ENCODE measurements at places on chromosomes 2 and 18. TPM values are rescaled to one million over a fixed set of nuclear protein-coding genes. Genes with fewer than 3 reads are reported as not detected.

Gene RBKS
- 1.3 TPM for total RNA-seq

DNA sequence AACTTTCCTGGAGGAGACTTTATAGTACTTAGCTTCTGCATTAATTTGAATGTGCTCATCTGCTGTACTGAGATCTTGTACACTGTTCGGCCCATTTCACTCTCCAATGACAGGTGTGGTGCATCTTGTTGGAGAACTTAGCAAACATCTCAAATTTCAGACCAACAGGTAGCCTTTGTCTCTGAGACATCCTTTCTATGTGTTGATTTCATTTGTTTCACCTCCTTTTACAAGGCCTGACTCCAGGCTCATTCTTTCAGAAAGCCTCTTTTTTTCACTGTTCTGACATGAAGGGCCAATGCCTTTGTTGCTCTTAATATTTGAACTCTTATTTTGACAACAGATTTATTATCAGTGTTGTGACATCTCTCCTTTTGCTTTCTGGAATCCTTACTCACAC, 271.8 kb upstream of the FANCL start:
- no peak for DNase-seq

DNA sequence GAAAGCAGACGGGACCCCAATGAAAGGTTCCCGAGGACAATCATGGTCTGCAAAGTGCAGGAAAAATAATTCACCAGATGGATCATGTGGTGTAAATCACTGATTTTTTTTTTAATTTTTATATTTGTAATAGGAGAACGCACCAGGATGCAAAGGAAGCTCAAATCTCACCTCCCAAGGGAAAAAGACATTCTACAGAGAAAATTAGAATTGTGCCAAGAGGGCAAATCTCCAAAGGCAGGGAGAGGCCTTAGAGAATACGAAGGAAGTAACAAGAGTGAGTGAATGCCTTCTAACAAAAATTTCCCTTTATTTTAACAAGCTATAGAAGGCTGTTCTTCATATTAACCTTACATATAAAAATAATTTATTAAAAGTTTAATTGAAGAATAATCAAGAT, 90.9 kb downstream of the ANKRD44 start:
- DNase-seq = no peak

- DNase-seq = no peak
These were observed 26.4 kb downstream of the CAPN13 start for GRCh38 chr2:30780776-30781330.

- DNase-seq = peak; percentile 14
These were observed 25.3 kb upstream of the BZW1 start for GRCh38 chr2:200786423-200786822.

DNA sequence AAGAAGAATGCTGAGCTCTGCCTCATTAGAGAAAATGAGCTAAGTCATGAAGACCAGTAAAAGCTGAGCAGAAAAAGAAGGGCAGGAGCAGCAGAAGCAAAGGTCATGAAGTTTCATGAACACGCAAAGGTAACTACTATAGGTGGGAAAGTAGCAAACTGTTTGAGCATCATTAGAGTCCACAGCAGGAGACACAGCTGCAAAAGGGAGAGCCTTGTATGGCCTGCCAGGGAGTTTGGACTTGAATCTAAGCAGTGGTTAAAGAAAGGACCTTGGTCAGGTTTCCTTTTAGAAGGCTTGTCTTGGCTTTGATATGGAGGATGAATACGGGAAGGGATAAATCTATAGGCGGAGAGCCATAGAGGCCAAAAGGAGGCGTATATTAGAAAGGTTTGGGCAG, 34.0 kb downstream of the DAPL1 start:
- no peak for DNase-seq

DNA sequence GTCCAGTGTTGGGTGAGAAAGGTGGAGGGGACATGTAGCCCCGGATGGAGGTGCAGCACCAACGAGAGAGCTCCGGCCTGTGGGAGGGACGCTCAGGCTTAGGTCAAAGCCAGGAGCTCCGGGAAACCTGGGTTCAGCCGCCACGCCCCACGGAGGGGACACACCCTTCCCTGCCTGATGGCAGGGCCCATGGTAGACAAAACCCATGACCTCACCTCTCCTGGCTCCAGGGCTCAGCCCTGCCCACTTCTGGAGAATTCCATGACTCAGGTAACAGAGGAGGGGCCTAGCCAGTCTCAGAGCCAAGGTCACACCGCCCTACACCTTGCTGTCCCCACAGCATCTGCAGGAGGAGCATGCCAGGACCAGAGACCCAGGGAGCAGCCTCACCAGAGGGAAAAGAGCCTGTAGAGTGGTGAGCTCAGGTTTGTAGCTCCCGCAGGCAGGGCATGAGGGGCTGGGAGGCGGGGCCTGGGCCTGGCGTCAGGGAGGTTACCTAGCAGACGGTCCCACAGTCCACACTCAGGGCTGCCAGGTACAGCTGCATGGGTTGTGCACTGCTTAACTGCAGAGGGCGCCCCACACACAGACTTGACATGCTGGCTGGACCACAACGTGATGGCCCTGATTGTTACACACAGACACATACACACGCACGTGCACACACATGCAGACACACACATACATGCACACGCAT, 70.8 kb upstream of the SMAD7 start:
- no peak for DNase-seq

DNA sequence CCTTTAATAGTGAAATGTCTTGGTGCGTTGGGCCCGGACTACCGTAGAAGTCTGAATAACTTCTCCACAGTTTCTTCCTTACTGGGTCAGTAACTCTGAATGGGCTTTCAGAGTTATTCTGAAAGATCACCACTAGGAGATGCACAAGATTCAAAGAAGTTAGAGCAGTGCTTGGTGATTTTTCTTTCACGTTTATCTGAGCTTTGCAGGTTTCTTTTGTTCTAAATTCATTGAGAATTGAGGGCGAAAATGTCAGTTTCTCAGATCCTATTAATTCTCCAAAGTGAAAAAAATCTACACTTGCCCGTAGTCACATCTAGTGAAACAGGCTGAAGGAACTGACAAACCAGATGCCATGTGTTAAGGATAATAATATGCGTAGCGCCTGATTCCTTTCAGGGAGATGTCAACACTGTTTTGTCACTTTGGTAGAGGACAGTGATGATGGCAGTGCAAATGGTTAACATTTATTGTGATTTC, 70.1 kb downstream of the QPCT start:
- peak; percentile 37 for DNase-seq

- DNase-seq = no peak
These were observed 16.6 kb downstream of the TRAF3IP1 start for GRCh38 chr2:238336793-238337444.

Gene MMADHC
- 140 TPM for total RNA-seq
